ENCODE measurements at places on chromosomes 7 and 10.

DNA sequence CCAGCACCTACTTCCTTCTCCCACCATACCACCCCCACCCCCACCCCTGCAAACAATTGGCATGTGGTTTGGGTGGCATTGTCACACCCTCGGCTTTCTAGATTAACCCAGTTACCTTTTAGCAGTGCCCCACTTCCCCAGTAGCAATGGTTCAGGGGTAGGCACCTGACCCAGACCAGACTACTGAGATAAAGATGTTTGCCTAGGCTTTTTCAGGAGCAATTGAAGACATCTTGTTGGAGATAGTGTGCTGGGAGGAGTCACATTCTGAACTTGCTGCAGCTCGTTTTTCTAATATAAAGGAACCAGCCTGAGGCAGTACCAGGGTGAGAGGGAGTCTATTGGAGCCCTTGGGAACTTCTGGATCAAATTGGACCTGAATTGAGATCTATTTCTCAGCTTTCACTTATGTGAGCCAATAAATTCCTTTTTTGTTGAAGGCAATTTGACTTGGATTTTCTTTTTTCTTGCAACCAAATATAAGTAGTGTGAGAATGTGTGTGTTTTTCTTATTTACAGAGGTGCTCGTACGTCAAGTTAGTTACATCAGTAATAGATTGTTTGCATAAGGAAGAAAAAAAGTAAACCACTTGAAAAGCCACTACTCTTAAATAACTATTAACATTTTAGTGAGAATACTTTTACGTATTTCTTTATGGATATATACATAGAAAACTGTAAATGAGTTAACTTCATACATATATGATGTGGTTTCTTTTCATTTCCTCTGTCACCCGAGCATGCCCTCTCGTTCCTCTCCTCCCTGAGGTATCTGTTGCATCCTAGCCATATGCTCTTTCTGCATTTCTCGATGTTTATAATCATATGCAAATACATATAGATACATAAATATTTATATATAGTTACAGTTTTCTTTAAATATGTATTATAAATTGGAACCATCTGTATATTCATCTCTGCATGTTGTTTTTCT, 38.0 kb downstream of the RAB18 start:
- no peak for DNase-seq

GRCh38 chr10:93468461-93469213, 13.5 kb downstream of the MYOF start:
- DNase-seq: peak; percentile 53

DNA sequence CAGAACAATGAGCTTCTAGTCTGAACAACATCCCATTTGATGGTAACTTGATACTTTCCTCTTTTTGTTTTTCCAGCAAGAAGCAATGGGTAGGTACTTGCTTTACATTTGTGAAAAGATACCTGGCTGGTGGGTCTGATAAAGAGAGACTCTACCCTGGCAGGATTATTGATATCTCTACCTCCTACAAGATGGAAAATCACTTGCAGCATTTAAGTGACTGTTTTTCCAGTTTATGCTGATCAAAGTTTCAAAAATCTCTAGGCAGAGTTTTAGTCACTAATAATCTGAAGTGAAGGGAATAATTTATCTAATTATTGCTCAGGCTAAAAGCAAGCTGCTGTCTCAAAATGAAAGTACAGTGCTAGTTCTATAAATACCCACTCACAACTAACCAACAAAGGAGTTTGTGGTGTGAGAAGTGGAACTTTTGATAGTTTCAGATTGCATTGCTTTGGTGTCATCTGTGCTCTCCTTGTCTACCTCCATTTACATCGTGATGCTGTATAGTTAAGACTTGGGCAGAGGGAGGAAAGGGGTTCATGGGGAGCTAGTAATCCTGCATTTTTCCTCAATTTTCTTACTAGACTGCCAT, 86.0 kb upstream of the ANKRD1 start:
- DNase-seq: no peak

- DNase-seq: no peak
These were observed at the start of gene CYP3A5 for GRCh38 chr7:99679400-99680191. Gene CYP3A5 (minus strand): TSS chr7:99679996. CDS start chr7:99679896, 100 bp downstream.

- no peak for DNase-seq
These were observed 194.0 kb downstream of the TAX1BP1 start for GRCh38 chr7:27933671-27934565.

- DNase-seq: no peak
These were observed 96.7 kb upstream of the IKZF1 start for GRCh38 chr7:50207686-50208255.

DNA sequence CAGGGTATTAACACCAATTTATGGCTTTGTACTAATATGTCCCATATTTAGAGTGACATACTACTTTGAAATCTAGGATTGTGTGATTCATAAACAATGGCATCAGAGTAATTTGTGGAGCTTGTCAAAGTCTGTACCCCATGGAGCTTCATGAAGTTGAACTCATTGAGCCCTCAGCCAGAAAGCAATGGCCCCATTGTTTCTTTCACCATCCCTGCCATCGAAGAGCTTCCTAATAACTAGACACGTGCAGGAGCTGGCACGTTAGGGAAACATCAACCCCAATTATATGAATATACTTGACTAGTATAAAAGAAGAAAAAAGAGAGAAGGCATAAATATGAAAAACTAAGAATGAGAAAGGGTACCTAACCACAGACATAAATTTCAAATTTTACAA, 206.6 kb downstream of the CXCL12 start:
- no peak for DNase-seq

GRCh38 chr7:132533916-132534315, 42.4 kb downstream of the PLXNA4 start:
- no peak for DNase-seq

DNA sequence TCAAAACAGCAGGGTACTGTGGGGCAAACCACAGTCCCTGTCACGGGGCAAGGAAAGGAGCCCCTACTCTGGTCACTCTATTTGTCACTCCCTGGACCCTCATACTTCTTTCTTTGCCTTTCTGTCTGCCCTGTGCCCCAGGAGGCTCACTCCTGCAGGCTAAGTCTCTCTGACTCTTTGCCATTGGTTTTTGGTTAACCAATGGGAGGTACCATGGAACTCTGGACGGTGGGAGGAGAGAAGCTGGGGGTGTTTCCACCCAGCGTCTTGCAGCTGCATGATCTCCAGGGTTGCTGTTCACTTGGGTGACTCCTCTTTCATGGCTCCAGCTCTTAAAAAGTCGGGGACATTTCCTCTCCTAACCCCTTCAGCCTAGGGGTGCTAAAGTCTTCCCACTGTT, 15.4 kb upstream of the EIF5AL1 start:
- DNase-seq: no peak

- DNase-seq: no peak
These were observed 12.3 kb downstream of the SLC13A4 start for GRCh38 chr7:135715673-135716072.

DNA sequence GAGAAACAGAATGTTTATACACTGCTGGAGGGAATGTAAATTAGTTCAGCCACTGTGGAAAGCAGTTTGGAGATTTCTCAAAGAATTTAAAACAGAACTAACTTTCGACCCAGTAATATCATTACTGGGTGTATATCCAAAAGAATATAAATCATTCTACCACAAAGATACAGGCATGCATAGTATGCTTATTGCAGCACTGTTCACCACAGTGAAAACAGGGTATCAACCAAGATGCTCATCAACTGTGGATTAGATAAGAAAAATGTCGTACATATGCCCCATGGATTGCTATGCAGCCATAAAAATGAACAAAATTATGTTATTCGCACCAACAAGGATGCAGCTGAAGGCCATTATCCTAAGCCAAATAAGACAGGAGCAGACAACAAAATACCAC, 343.1 kb upstream of the KCND2 start:
- no peak for DNase-seq

DNA sequence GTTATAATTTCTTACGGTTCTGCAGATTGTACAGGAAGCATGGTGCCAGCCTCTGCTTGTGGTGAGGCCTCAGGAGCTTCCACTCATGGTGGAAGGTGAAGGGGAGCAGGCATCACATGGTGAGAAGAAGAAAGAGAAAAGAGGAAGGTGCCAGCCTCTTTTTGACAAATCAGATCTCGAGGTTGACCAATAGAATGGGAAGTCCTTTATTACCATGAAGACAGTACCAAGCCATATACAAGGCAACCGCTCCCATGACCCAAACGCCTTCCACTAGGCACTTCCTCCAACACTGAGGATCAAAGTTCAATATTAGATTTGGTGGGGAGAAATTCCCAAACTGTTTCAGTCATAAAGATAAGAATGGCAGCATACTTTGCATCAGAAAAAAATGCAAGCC, 502.8 kb downstream of the GLRX3 start:
- DNase-seq: no peak

DNA sequence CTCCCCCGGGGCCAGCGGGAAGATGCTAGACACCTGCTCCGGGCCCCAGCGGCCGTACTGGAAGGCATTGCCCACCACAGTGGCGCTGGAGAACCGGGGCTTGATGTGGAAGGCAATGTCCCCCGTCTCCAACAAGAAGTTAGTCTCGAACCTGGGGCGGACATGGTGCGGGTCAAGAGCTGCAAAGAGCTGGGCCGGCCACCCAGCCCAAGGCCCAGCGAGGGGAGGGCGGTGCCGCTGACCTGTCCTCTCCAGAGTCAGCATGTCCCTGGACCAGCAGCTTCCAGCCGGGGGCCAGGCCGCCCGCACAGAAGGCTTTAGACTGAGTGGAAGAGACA, 551 bp downstream of the GRIFIN start:
- DNase-seq: peak; percentile 12

DNA sequence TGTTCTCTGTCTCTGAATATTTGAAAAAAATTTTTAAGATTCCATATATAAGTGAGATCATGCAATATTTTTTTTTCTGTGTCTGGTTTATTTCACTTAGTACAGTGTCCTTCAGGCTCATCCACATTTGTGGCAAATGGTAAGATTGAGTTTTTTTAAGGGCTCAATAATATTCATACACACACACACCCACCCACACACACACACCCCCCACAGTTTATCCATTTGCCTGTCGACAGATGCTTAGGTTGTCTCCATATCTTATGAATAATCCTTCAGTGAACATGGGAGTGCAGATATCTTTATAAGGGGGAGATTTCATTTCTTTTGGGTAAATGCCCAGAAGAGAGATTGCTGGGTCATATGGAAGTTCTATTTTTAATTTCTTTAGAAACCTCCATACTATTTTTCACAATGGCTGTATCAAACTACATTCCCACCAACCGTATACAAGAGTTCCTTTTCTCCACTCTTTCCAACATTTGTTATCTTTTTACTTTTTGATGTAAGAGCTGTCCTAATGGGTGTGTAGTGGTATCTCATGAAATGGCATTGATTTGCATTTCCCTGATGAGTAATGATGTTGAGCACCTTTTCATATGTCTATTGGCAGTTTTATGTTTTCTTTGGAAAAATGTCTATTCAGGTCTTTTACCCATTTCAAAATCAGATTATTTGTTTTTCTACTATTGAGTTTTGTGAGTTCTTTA, 35.0 kb downstream of the AUTS2 start:
- DNase-seq: no peak

DNA sequence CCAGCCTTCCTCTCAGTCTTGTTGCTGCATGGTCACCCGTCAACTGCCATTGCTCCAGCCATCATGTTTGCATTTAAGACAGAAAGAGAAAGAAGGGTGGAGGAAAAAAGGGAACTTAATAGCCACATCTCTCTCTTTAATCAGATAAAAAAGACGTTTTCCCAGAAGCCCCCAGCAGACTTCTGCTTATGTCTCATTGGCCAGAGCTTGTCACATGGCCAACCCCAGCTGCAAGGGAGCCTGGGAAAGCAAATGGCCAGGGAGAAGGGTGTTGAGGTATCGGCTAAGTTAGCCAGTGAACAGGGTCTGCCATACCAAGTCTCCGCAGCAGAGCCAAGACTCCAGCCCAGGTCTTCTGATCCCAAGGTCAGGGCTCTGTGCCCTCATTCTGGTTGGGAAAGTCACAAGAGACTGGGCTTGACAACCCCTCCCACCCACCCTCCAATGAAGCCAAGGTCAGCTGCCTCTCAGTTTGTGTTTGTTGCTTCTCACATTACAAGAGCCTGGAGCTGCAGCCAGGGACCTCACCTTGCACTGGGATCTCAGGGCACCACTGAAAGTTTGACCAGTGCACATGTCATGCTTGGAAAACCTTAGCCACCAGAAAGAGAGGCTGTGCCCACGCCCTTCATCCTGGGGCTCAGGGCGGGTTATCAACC, 80.3 kb upstream of the LYZL2 start:
- DNase-seq: no peak

DNA sequence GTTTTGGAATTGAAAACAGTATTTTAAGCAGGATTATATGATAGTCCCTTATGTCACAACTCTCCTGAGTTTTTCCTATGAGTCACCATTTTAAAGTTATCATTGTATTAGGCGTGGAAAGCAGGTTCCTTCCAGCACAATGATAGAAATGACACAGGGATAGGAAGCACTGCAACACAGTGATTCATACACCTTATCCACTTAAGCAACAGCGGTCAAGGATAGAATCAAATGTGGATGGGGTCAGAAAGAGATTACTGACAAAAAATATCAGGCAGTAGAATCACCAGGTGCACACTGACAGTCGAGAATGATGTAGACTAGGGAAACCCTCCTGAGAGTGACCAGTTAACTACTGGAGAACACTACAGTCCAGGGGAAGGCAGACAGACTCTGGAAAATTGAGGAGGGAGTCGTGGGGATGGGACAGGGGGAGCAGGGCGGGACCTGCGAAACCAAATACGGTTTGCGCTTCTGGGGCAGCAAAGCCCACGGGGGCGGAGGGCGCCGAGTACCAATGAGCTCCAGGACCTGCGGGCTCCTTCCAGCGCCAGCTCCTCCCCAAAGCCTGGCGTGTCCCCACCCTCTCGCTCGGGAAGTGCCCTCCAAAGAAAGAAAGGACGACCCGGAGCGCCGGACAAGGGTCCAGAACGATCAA, 479 bp downstream of the PNPLA8 start:
- peak; percentile 27 for DNase-seq

GRCh38 chr10:86900955-86901354, 56.5 kb downstream of the MMRN2 start:
- DNase-seq: no peak

DNA sequence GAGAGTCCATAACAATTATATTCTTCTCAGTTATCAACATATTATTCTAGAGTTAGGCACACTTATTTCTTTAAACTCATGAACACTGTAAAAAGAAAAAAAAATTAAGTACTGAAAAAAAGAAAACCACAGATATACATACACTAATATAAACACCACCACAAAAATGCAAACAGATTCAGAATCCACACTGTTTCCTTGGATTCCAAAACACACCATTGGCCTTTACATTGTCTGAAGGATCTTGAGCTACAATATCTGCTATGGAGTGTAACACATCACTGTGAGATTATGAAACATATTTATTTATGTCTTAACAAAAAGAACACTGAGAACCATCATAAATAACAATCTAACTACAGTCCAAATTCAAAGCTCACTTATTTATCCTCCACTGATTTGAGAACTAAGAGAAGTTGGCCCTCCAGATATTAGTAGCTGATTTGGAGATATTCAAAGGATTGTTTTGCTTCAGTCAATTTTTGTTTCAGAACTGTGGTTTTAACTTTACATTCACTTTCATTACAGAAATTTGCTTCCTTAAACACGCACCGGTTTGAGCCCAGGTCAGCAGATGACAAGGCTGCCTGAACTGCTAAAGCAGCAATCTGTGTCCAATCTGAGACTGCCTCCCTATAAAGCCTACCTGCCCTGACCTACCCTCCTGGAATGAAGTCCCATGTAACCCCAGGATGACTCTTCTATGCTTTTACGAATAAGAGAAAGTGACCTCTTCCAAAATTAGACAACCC, 47.0 kb upstream of the CDK1 start:
- no peak for DNase-seq

Data from 8988T (cell line).